Occipital lobe (tissue), 3 donors: ENCODE measurements at places on chromosomes 7 and 10.

GRCh38 chr10:22551681-22552365, 162.6 kb downstream of the PIP4K2A start:
- DNase-seq, result no peak

DNA sequence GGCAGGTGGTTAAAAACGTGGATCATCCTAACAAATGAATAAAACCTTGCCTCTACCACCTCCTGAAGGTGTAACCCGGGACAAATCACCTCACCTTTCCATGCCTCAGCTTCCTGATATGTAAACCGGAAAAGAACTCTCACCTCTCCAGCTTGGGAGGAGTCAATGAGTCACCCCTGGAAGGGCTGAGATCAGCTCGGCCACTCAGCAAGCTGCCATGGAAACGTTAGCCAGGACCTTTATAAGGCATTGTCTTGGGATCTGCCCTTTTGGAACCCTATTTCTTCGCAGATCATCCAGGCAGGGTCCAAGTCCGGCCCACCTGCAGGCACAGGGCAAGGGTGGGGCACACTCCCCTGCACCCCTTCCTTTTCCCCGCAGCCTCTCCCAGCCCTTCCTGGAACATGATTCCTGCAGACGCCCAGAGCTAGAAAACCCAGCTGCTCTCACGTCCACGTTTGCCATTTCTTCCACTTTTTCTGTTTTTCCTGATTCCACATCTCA, 81.6 kb upstream of the PFKP start:
- no peak for DNase-seq

- no peak for DNase-seq
These were observed 309.9 kb upstream of the IGFBP3 start for GRCh38 chr7:46230990-46231305.

DNA sequence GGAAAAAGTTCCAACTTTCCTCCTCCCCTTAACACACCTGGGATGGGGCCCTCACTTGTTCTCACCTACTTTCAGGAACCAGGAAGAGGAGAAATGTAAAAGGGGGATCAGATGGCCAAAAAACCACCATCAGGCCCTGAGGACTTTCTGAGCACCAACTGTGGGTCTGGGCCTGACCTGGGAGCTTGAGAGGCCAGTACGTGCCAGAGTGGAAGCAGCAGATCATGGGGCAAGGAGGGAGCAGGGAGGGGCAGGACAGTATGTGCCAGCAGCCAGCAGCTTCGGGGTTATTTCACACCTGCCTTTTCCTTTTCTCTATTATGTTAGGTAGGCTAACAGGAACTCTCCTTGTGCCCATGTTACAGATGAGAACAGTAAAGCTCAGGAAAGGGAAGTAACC, 118.8 kb upstream of the UNC5B start:
- no peak for DNase-seq

DNA sequence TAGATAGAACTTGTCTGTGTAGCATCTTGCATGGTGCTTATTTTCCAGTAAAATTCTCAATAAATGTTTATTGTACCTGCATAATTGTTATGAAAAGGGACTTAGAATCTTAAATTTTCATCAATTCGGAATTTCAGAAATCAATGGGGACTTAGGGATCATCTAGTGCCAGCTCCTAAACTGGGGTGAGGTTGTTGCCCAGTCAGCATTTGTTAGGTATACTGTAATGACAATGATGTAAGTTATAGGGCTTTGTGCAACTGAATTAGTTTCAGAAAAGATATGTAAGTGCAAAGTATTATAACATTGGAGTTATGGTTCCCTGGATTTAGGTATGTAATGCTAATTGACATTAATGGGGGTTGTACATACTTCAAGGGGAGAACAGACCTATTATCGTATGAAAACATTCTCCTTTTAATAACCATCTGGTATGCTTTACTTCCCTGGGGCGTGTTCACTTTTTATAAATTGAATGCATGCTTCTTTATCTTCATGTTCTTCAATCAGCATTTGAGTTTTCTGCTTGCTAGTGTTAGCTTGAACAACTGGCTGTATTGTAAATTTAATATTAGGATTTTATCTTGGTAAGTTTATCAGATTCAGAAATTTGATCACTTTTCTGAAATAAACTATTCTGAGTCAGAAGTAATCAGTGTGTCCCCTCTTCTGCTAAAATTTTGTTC, 270.3 kb downstream of the BBS9 start:
- DNase-seq, result no peak

- no peak for DNase-seq
These were observed 297.6 kb downstream of the ARHGAP12 start for GRCh38 chr10:31630861-31631567.
